ENCODE measurements at places on chromosomes 11 and 22.
A peak's percentile ranks its signal among the peaks of the same experiment; 100 is the strongest.

DNA sequence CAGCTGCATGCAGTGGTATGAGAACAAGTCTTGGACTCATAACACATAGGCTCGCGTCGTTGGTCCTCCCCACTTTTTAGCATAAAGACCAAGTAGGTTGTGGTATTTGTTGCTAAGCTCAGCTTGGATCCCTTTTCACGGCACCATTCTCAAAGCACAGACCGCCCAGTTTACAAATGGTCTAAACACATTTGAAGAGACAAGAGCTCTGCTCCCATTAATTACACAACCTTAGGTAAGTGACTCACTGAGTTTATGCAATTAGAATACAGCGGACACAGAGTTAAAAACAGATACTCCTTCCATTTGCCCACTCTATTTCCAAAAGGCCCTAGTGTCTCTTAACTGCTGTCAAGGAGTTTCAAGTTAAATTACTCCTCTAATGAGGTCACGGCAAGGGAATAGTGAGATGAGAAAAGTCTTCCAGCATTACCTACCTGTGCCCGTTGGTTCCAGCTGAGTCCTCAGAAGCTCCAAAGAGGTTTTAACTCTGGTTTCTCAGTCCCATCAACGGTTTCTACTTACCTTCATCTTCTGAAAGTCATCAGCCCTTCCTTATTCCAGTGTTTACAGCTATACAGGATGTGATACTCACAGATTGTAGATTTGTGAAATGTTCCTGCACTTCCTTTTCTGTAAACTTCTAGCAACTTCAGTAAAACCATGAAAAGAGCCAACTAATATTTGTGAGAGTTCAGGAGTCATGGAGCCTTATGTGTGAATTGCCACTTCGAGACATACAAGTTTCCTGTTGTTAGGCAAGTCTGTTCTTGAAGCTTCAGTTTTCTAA is at the start of gene MS4A6A:
Gene MS4A6A, minus strand, starts transcription at position 543 of the 790 bp plus-strand sequence. CDS start 1,356 bp downstream, outside the sequence.
- no peak for DNase-seq

- DNase-seq: no peak
Observed at GRCh38 chr11:96062134-96062533, 138.2 kb upstream of the MTMR2 start.

DNA sequence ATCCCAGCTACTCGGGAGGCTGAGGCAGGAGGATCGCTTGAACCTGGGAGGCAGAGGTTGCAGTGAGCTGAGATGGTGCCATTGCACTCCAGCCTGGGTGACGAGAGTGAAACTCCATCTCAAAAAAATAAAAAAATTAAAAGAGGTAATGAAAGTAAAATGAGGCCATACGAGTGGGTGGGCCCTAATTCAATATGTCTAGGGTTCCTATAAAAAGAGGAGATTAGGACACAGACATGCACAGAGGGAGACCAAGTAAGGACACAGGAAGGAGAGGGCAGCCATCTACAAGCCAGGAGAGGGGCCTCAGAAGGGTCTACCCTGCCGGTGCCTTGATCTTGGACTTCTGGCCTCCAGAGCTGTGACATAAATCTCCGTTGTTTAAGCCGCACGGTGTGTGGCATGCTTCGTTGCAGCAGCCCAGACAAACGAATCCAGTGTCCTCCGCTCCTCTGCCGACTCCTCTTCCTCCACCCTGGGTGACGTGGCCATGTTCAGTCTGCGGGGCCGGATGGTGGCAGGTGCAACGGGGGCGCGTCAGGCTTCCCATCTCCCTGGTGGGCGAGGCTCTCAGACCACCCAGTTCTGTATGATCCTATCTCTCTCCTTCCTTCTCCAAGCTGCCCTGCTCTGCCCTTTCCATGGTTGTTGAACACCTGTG is 51.6 kb upstream of the PARVG start:
- no peak for DNase-seq

- DNase-seq: no peak
Observed at GRCh38 chr11:73623686-73624085, 22.7 kb upstream of the PLEKHB1 start.

- no peak for DNase-seq
Observed at GRCh38 chr11:102683277-102683676, 22.3 kb downstream of the MMP27 start.

DNA sequence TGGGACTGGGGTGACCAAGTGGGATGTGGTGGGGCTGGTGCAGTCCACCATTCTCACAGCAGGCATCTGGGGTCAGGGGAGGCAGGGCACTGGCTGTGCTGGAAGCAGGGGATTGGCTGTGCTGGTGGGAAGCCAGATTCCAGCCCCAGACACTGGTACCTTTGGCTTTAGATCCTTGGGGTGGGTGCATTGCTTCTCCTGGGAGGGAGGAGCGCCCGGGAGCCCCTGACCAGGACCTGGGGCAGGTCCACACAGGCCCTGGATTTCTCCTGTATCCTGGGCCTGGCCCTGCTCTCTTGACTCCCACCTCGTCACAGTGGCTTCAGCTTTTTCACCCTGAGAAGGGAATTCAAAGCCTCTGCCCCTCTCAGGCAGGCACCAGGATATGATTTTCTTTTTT is 38.5 kb downstream of the ST3GAL4 start:
- DNase-seq: no peak

GRCh38 chr22:45169591-45170466 is 6.1 kb downstream of the NUP50 start:
- no peak for DNase-seq

- no peak for DNase-seq
Observed at GRCh38 chr11:46977038-46977813, 40.7 kb downstream of the CSTPP1 start.

GRCh38 chr22:27298742-27299141 is 502.8 kb downstream of the MN1 start:
- no peak for DNase-seq

DNA sequence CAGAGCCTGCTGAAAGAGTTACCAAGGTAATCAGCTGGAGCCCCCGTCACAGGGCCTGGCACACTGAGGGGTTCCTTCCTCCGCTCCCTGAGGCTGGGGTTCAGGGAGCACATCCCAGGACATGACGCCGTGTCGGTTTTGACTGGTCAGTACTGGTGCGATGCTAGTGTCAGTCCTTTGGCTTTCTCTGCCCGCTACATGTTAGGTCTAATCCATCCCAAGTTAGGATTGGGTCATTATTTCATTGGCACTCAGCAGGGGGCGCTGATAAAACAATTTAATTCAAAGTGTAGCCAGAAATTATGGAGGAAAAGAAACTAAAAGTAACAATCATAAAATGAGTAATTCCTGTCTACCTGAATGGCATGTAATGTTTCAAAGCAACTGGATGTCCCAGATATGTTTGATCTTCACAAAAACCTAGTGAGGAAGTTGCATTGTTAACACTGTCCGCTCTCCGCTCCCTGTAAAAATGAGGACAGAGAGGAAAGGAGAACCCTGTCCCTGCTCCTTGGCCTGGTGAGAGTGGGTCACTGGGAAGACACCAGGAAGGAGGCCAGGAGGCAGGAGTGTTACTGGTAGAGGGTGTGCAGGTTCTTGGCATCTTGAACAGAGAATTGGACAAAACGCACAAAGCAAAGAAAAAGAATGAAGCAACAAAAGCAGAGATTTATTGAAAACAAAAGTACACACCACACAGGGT is 27.1 kb downstream of the TSKU start:
- peak; percentile 17 for DNase-seq

- no peak for DNase-seq
Observed at GRCh38 chr11:71136095-71136845, 116.1 kb downstream of the SHANK2 start.

DNA sequence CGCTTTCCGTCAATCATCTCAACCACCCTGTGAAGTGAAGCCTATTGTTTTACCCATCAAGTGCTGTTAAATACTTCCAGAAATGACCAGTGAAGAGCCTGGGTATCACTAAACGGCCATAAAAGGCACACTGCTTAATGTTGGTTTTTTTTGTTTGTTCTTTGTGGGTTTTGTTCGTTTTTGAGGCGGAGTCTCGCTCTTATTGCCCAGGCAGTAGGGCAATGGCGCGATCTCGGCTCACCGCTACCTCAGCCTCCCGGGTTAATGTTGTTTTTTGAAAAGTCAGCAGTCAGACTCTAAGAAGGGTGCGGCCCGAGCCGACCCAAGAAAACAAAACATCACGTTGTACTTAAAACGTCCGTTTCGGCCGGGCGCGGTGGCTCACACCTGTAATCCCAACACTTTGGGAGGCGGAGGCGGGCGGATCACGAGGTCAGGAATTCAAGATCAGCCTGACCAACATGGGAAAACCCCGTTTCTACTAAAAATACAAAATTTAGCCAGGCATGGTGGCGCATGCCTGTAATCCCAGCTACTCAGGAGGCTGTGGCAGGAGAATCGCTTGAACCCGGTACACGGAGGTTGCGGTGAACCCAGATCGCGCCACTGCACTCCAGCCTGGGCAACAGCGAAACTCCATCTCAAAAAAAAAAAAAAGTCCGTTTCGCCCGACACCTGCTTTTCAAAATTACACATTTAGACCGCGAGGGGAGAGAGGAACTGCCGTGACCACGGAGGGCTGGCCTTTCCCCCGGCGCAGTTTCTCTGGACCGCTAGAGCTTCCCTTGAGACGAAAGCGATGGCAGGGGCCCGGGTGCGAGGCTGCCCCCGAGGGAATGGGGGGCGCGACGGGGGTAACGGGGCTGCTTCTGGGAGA is 714 bp downstream of the CD59 start:
- DNase-seq: peak; percentile 3

DNA sequence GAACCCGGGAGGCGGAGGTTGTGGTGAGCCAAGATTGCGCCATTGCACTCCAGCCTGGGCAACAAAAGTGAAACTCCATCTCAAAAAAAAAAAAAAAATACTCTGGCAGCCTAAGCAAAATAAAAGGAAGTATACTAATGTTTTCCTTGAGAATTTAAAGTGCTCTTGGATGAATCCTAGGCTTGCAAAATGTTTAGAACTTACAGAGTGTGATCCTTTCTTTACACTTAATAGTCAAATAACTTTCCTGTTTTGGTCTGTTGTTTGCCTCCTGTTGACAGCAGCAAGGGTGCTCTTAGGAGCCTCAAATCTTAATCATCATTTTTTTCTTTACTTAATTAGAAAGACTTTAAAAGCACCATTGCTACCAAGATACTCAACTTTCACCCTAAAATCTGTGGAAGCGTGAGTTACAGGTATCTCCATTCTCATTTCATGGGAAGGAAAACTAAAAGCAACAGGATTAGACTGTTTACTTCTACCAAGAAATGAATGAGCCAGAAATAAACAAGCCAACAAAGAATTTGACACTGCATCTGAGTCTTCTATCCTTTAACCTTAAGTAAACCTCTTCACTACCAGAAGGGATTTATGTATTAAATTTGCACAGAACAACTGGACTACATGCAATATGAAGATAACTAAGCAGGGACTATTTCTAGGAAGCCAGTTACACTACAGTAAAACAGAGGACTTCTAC is 38.7 kb upstream of the CRTAM start:
- DNase-seq: no peak

DNA sequence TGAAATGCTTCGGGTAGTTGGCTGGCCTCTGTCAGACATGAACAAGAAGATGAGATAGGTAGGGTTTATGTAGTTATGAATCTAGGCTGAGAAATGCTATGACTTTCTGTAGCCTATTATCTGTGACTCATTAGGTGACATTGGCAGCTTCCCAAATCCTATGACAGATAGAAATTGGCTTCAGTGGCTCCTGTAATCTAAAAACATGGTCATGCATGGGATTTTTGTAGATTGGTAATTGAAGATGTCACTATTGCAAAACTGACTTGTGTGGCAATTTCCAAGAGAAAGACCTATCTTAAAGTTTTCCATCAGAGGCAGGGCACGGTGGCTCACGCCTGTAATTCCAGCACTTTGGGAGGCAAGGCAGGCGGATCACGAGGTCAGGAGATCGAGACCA is 29.4 kb upstream of the GRIK4 start:
- no peak for DNase-seq

DNA sequence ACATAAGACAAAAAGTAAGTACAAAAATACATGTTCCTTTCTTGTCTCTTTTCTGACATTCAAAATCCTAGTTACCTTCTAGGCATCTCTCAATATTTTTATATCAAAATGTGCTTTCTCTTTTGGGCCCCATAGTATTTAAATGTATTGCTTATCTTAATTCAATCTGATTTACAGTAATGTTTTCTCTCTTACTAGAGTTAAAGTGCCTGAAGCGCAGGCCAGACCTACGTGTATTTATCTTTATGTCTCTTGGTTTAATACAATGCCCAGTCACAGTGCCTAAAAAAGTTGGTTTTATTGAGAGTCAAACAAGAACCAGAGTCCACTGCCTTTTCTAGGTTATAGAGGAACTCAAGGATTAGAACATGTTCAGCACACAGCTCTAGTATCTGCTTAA is 64.3 kb downstream of the FANCF start:
- no peak for DNase-seq

DNA sequence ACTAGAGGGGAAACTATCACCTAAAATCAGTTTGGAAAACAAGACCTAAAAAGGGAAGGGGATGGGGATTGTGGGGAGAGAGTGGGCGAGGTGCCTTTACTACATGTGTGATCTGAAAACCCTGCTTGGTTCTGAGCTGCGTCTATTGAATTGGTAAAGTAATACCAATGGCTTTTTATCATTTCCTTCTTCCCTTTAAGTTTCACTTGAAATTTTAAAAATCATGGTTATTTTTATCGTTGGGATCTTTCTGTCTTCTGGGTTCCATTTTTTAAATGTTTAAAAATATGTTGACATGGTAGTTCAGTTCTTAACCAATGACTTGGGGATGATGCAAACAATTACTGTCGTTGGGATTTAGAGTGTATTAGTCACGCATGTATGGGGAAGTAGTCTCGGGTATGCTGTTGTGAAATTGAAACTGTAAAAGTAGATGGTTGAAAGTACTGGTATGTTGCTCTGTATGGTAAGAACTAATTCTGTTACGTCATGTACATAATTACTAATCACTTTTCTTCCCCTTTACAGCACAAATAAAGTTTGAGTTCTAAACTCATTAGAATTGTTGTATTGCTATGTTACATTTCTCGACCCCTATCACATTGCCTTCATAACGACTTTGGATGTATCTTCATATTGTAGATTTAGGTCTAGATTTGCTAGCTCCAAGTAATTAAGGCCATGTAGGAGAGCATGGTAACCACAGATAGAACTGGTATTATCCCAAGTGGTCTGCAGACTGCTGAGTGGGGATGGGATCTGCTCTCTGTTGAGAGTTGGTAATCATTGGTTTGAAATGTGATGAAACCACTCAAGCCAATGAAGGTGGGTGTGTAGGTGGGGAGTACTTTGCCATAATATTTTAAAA is 3.6 kb downstream of the NEAT1 start:
- DNase-seq: no peak

GRCh38 chr22:26615149-26615548 is 2.7 kb downstream of the CRYBB1 start:
- no peak for DNase-seq

DNA sequence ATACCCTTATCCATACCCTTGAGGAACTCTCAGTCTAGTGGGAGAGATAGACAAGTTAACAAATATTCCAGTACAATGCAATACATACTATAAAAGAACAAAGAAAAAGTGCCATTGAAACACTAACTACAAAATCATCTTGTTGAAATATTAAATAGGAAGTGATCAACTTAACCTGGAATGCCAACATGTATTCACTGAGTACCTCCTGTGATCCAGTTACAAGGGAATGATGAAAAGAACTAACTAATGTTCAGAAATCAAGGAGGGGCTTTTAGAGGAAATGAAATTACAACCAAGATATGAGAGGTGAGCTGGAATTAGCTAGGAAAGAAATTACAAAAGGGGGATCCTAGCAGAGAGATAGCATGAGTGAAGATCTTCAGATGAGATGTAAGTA is 6.2 kb upstream of the FIBIN start:
- DNase-seq: no peak

Measured in activated CD4-positive, CD25-positive, alpha-beta regulatory T cell (primary cell).